ENCODE measurements at places on chromosomes 13 and 19.

DNA sequence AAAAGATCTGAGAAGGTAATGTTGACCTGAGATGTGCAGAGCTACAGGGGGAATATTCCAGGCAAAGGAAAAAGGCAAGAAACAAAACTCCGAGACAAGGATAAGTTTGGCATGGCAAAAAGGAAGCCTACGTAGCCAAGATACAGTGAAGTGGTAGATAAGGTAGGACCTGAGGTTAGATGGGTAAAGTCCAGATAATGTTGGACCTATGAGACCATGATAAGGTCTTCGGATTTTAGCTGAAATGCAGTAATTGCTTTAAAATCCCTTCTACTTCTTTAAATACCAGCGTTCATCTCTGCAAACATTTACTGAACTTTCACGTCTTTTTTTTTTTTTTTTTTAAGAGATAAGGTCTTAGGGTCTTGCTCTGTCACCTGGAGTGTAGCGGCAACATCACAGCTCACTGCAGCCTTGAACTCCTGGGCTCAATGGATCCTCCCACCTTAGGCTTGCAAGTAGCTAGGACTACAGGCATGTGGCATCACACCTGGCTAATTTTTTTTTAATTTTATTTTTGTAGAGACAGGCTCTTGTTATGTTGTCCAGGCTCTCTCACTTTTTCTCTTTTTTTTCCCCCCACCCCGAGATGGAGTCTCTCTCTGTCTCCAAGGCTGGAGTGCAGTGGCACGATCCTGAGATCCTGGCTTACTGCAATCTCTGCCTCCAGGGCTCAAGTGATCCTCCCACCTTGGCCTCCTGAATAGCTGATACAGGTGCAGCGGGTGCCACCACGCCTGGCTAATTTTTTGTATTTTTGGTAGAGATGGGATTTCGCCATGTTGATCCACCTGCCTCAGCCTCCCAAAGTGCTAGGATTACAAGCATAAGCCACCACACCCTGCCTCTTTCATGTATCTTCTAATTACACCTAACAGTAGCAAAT lies 4.2 kb upstream of the WBP4 start:
- no peak for DNase-seq

DNA sequence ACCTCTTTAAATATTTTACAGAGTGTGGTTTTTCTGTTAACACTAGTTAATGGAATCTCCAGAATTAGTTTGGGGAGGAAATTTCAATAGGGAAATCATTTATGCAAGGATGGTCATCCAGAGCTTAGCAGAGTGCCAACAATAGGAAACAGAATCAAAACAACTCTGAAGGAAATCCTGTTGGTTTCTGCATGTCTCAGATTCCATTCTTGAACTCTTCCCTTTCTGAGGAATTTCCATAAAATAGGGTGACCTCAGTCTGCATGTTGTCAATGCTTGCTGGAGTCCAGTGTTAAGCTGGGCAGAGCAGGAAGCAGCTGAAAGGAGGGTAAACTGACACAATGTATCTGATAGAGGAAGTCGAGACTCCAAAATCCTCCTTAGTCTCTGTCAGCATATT lies 16.9 kb downstream of the CBY2 start:
- peak; percentile 68 for DNase-seq

DNA sequence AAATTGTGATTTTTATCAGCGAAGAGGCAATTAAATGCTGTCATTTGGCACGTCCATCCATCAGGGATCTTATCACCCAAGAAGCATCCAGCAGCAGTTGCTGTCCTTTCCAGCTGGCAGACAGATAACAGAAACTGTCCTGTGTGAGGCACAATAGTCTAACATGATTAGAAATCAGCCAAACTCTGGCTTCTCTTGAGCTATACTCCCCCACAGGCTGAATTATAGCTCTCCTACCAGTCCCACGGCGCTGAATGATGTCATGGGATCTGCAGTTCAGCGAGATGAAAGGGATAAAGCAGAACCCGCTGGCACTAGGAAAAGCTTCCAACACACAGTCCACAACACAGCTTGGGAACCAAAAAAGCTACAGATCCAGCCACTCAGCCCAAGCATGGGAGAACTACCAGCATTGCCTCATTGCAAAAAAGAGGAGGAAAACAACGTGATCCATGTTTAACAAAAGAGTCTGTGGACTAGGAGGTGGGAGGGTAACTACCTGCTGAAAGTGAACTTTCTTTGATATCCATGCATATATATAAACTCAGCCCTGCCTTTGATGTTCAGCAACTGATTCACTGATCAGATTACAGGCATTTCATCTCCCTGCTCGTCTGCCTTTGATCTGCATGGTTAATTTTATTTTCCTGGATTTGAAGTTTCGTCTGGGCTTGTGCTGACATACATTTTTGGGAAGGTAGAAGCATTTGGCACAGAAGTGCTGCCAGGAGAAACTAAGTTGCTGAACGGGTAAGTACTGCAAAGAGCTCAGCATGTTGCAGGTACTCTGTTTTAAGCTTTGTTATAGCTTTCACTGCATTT lies at the start of gene TNFRSF19:
Gene TNFRSF19, plus strand, starts transcription at position 314 of the 822 bp plus-strand sequence. CDS start 19,772 bp downstream, outside the sequence.
- DNase-seq, result no peak

- DNase-seq, result no peak
Observed at GRCh38 chr13:114140131-114140905, 7.9 kb upstream of the RASA3 start.

- DNase-seq, result no peak
Observed at GRCh38 chr19:38695317-38695683, 47.9 kb downstream of the ACTN4 start.

GRCh38 chr19:48990400-48990799 lies 2.7 kb downstream of the GYS1 start:
- DNase-seq, result no peak

DNA sequence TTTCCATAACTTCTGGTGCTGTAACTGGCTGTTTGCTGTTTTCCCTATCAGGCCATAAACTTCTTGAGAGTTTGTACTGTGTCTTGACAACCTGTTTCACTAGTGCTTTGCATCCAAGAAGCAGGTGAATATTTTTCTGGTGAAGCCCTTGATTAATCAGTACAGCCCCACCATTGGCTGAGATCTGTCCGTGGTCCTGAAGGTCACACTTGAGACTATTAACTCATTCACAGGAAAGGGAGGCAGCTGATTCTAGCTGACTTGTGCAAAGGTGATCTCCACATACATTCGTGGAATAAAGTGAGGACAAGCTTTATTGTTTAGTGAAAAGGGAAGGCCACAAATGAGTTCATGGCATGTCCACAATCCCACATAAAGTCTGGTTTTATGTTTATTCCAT lies 61.4 kb upstream of the ZNF835 start:
- no peak for DNase-seq

DNA sequence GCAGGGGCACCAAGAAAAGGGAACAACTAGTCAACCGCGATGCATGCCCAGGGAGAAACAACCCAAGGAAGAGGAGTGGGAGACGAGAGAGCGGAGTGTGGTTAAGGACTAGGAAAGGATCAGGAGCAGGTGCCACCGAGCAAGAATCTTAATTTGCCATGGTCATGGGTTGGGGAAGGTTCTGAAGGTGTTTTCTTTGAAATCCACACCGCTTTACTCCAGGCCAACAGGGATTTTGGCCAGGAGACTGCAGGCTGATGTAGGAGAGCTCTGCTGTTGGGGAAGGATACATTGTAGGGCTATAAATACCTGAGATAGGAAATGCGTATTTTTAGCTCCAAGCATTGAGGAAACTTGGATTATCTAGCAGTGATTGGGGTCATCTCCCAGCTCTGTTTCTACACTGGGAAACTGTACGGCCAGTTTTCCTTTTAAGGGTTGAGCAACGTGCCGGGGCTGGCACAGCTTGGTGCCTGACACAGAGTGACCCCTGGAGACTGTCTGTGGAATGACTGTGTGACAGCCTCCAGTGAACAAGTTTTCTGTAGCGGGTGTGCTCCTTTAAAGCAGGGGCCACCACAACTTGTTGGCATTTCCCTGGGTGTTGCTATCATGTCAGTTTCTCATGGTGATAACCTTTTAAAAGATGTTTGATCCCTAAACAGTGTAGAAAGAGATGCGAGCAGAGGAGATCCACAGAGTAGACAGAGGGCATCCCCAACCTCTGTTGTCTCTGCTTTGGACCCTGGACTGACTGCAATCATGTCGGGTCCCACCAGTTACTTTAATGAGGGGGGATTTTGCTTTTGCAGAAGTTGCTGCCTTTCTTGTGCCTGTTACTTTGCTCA lies 34.3 kb downstream of the ZNF536 start:
- no peak for DNase-seq

DNA sequence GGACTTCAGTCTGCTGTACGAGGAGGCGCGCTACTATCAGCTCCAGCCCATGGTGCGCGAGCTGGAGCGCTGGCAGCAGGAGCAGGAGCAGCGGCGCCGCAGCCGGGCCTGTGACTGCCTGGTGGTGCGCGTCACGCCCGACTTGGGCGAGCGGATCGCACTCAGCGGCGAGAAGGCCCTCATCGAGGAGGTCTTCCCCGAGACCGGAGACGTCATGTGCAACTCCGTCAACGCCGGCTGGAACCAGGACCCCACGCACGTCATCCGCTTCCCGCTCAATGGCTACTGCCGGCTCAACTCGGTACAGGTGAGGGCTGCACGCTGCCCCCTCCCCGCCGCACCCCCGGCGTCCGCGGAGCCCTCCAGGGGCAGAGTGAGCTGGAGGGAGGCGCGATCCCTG lies 14.6 kb downstream of the KCTD15 start:
- no peak for DNase-seq

- no peak for DNase-seq
Observed at GRCh38 chr13:98525456-98526181, 51.3 kb downstream of the STK24 start.

- DNase-seq, result no peak
Observed at GRCh38 chr13:35729926-35730627, 253.6 kb upstream of the MAB21L1 start.

DNA sequence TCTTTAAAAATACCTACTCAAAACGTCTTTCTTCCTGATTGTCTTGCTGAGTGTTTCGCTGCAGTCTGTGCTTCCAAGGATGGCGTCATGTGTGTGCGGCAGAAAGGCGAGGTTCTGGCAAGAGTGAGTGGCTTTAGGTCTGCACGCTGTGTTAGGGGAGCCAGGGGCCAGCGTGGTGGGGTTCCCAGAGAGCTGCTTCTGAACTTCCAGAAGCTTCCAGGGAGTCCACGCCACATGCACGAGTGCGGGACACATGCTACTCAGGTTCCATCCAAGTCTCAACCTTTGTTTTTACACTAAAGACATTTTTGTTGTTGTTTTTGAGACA lies 67.9 kb downstream of the ATP11A start:
- DNase-seq, result no peak

DNA sequence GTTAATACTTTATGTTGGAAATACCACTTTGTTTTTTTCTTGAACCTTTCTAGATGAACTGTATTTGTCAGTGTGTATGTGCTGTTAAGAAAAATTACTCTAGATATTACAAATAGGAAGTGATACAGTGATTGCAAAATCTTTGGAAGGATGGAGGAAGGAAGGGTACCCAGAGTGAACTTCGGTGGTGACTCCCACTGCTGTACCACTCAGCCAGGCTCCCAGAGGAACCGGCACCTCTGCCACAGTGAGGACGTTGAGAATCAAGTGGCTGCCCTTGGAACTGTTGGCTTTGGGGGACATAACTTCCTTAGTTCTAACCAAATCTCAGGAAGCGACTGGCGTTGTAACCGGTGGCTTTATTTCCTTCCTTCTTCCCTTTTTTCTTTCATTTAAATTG lies 184.7 kb downstream of the PCCA start:
- DNase-seq, result no peak

DNA sequence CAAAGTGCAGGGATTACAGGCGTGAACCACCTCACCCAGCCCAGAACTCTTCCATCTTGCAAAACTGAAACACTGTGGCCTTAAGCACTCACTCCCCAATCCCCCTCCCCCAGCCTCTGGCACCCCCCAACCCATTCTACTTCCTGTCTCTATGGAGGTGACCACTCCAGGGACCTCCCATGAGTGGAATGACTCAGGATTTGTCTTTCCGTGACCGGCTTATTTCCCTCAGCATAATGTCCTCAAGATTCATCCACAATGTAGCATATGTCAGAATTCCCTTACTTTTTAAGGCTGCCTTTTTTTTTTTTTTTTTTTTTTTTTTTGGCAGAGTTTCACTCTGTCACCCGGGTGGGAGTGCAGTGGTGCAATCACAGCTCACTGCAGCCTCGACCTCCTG lies 3.6 kb upstream of the F2RL3 start:
- no peak for DNase-seq

DNA sequence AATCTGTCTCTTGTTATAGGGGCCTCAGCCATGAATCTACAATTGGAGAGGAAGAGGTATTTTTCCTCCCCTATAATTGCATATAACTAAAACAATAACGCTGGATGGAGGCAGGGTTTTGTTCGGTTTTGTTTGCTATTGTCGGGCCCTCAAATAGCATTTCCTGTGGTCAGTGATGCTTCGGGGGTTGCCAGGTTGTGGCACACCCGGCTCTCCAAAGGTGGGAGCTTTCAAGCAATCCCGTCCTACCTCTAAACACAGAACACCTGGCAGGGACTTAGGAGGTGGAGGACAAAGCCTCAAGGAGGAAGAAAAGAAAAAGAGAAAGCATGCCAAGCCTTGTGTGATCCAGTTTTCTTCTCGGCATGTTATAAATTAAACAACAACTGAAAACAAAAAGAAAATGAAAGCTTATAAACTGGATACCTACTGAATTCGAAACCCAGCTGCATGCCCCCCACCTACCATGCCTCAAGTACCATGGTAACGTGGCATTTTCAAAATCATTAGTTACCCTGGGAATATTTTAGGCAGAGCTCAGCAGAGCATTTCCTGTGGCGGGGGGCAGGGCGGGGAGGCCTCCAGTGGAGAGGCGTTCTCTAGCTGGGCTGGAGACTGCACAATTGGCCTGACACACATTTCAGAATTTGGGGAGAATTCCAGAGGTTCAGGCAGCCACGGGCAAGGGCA lies 213.8 kb downstream of the DCLK1 start:
- no peak for DNase-seq

GRCh38 chr19:46787331-46788261 lies 798 bp downstream of the SLC1A5 start:
- no peak for DNase-seq

GRCh38 chr19:40191836-40192646 lies 815 bp downstream of the MAP3K10 start:
- DNase-seq, result no peak

GRCh38 chr13:100196375-100196774 lies 107.5 kb downstream of the PCCA start:
- no peak for DNase-seq

GRCh38 chr19:48271531-48272151 lies 1.8 kb downstream of the ZNF114 start:
- DNase-seq, result no peak

DNA sequence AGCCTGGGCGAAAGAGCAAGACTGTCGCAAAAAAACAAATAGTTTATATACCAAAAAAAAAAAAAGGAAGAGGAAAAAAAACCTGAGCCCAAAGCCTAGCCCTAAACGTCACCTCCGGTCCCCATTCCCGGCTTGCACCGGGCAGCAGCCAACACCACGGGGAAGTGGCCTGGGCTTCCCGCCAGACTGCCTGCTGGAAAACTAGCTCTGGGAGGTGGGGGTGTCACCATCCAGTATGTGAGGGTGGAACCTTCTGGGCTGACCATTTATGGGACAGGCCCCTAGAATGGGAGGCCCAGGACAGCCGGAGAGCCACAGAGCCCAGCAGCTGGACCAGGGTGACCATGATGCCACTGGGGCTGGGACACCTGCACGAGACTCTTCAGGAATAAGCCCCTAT lies 37.3 kb downstream of the IL12RB1 start:
- peak; percentile 13 for DNase-seq

GRCh38 chr19:1270854-1271527 lies 1.9 kb downstream of the CIRBP start:
- DNase-seq, result no peak
